NCI-H2081 treated with DMSO at 0.1 percent for 48 hours (cell line): ENCODE measurements at places on chromosomes 6 and 20.

DNA sequence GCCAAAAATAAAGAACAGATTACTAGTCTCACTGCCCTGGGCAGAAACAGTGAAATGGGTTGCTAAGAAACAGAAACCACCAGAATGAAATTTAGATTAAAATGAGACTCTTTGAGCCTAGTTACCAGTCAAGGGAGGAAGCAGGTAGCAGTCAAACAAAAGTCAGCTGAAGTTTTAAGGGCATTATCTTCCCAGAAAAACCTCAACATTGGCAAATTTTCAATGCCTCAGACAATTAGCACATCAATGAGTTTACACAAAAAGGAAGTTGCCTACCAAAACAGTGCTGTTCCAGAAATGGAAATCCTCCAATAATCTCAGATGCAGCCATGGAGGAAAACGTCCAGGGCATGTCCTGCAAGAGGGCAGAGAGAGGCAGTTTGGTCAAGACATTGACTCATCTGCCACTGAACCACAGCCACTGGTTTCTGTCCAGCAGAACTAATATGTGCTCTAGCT lies 399.7 kb upstream of the ADGRB3 start:
- DNase-seq = no peak

DNA sequence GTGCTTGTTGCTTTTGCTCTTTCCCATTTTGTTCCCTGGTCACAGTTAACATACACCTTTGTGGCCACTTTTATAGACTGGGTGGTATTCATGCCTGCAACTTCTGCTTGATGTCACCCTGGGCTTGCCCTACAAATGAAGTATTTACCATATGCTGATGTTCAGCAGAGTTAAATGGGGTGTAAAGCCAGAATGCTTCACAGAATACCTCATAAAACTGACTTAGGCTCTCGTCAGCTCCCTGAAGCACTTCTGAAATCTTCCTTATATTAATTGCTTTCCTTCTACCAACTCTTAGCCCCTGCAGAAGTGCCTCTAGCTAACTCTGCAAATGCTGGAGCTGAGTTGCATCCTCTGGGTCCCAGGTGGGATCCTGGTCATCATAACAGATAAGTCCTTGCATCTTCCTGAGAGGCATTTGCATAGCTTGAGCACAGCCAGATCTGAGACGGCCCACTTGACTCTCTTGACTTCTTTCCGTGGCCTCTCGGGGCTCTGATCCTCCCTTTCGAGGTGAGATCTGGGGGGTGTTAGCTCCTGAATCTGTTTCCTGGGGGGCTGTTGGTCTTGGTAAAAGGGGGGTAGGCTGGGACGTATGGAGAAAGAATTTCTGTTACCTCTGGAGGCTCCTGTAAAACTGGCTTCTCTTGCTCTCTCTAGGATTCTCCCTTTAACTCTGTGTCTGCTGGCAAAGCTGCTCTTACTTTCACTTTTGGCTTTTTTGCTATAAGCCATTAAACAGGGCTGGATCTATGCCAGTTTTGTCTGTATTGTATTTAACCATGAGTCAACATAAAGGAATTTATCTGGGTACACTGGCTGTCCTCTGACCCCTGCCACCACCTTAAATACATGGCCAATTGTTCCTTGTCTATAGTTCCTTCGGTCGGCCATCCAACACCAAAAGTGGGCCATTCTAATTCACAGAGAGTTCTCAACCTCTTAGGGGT lies 223.0 kb upstream of the SYNCRIP start:
- no peak for DNase-seq

GRCh38 chr20:20690676-20691476 lies 21.6 kb downstream of the RALGAPA2 start:
- no peak for DNase-seq

GRCh38 chr6:15147827-15148226 lies 98.0 kb upstream of the JARID2 start:
- no peak for DNase-seq

DNA sequence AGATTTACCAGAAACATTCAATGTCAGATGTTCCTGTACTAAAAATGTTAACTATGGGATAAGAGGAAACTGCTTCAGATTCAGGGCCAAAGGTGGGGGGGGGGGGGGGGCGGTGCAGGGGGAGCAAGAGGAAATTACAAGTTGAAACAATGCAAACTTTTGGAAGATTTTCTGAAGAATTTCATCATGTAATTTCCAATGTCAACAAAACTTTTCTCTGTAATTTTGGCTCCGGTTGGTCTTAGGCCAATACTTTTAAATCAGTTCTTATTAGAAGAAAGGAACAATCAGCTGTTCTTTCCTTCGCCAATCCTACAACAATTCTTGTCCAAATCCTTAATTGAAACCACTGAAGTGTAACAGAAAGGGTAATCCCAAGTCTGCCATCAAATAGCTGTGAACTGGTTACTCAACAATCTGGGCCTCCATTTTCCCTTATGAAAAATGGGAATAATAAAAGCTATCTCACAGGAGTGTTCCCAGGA lies 13.1 kb downstream of the UQCC1 start:
- DNase-seq = no peak

DNA sequence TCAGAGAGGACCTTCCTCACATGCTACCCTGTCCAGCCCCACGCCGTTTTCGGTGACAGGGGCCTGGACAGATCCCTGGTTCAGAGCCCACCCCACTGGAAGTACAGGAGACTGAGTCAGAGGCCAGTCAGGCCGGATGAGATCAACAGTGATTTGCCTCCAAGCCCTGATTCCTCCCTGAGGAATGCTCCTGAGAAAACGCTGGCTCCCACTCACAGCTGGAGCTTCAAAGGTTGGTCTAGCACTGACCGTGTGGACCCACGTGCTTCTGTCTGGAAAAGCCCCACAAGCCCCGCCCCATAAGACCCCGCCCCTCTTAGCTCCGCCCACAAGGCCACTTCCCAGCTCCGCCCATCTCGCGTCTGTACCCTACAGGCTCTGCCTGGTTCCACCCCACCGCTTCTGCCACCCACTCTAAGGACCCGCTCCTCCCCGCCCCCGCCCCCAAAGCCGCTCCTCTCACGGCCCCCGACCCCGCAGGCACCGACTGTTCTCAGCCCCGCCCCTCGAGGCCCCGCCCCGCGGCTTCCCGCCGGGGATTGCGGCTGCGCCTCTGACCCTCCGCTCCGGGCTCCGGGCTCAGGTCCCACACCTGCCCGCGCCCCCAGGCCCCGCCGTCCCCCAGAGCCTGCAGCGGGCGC lies 64.9 kb upstream of the BHLHE23 start:
- DNase-seq = no peak

GRCh38 chr20:4574356-4574690 lies 147.4 kb upstream of the PRND start:
- DNase-seq = no peak

DNA sequence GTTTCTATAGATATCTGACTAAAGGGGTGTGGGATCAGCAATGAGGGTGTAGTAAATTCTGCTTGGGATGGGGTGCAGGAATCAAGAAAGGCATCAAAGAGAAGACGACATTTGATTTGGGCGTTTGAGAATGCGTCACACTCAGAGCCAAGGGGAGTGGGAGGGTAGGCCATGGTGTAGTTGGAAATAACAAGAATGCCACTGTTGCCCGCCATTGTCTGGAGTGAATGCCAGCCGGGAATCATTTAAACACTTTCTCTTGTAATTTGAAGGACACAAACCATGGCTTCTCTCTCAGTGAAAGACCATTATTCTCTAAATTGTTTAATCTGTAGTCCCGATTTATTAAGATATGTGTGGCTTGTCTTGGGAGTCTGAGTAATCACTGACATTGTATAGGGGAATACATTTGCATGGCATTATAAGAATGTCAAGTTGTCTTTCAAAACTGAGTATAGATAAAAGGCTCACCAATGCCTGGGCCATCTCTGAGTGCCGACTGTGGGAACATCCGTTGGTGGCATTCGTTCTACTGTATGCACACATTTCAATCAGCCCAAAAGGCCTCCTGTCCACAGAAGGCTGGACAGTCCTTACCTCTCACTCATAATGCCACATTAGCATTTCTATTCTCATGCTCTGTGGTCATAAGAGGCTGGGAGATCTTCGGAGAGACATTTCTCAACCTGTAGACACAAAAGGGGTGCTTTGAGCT lies 777.8 kb downstream of the KIF16B start:
- DNase-seq = no peak

- DNase-seq = no peak
Measured at GRCh38 chr6:27838945-27839625, 73.1 kb downstream of the OR2B2 start.

DNA sequence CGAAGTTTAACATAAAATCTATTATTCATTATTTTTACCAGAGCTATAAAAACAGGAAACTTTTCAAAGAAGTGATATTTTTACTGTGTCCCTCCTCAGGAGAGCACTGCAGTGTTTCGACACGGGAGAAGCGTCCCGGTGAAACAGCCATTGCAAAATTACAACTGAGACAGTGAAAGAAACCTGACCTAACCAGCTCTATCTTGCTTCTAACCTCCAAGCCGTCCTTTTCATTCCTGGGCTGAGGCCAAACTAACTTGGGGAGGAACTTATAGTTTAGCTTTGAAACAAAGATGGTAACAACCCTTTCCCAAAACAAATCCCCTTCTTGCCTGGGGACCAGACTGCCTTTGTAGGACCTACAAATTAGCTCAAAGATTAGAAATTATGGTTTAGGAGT lies 79.2 kb downstream of the WDR27 start:
- no peak for DNase-seq

DNA sequence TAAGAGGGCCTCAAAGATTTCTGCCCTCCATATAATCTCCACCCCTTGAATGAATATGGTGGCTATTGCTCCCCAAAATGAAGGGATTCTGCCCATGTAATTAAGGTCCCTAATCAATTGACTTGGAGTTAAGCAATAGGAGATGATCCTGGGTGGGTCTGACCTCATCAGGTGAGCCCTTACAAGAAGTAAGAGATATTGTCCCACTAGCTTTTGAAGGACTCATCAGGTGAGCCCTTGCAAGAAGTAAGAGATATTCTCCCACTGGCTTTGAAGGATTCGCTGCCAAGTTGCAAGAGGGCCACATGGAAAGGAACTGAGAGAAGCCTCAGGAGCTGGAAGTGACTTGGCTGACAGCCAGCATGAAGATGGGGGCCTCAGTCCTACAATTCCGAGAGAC lies 103.4 kb downstream of the BMP7 start:
- DNase-seq = no peak

- no peak for DNase-seq
Measured at GRCh38 chr6:75349262-75349984, 64.8 kb upstream of the TMEM30A start.
